ENCODE measurements at places on chromosomes 7 and 10. TPM values are rescaled to one million over a fixed set of nuclear protein-coding genes. Genes with fewer than 3 reads are reported as not detected.

The ITPRID1 gene
- not detected for total RNA-seq

The GBX1 gene
- 0.17 TPM for total RNA-seq

The H2BK1 gene
- total RNA-seq = not detected

The PNLIPRP2 gene
- not detected for total RNA-seq

The NEBL gene
- total RNA-seq = 11.9 TPM

The PLEKHS1 gene
- total RNA-seq = 0.07 TPM

The SOSTDC1 gene
- not detected for total RNA-seq

The TAS2R40 gene
- not detected for total RNA-seq

The GIMAP7 gene
- total RNA-seq = not detected

The GRID1 gene
- 0.22 TPM for total RNA-seq

The WDR91 gene
- 8.9 TPM for total RNA-seq

The TNS3 gene
- total RNA-seq = 86.6 TPM

The GARS1 gene
- total RNA-seq = 157 TPM

The CALHM2 gene
- 4.2 TPM for total RNA-seq

The PON3 gene
- total RNA-seq = 37.0 TPM

The ABI1 gene
- 53.7 TPM for total RNA-seq

The HYAL4 gene
- total RNA-seq = not detected

The SLC39A12 gene
- total RNA-seq = not detected

The FLNC gene
- 5.3 TPM for total RNA-seq

The MPP7 gene
- 0.10 TPM for total RNA-seq

The ASB10 gene
- total RNA-seq = not detected

The MACC1 gene
- not detected for total RNA-seq

The SPAG6 gene
- not detected for total RNA-seq

The ETV1 gene
- total RNA-seq = 2.5 TPM

The ITGA8 gene
- not detected for total RNA-seq

The NODAL gene
- total RNA-seq = not detected

The GIMAP6 gene
- total RNA-seq = not detected

The DGKB gene
- total RNA-seq = not detected

The CCDC172 gene
- not detected for total RNA-seq

The PAPSS2 gene
- 17.1 TPM for total RNA-seq

The MUC12 gene
- total RNA-seq = 19.6 TPM

The ABCB4 gene
- not detected for total RNA-seq

The LZTS2 gene
- total RNA-seq = 38.1 TPM

The ZP3 gene
- 14.0 TPM for total RNA-seq

The ADRB1 gene
- 1.4 TPM for total RNA-seq

The MNX1 gene
- 4.7 TPM for total RNA-seq

The TMEM130 gene
- 0.31 TPM for total RNA-seq

The VWDE gene
- 0.43 TPM for total RNA-seq

The STK17A gene
- total RNA-seq = 22.6 TPM
